ENCODE measurements at places on chromosomes 16 and 17.

- peak; percentile 44 for DNase-seq
Observed at GRCh38 chr16:30927789-30928378, 4.5 kb downstream of the FBXL19 start.

DNA sequence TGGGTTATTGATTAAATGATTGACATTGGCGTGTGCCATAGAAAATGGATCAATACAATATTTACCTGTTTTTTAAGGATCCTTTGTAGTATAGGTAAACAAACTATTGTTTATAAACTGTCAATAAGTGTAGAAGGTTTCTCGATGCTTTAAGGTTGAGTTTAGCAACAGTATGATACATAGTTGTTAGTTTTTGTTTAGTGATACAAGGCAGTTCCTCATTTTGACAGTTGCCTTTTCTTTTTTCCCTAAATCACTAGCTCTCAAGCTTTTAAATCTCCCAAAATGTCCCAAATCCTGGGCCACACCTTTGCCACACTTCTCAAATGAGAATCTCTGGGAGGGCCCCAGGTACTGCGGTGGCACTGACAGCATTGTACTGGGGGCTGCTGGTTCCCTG is 57.3 kb downstream of the EPN2 start:
- DNase-seq, result no peak

- peak; percentile 75 for DNase-seq
Observed at GRCh38 chr16:82263521-82264143, 93.6 kb upstream of the MPHOSPH6 start.

DNA sequence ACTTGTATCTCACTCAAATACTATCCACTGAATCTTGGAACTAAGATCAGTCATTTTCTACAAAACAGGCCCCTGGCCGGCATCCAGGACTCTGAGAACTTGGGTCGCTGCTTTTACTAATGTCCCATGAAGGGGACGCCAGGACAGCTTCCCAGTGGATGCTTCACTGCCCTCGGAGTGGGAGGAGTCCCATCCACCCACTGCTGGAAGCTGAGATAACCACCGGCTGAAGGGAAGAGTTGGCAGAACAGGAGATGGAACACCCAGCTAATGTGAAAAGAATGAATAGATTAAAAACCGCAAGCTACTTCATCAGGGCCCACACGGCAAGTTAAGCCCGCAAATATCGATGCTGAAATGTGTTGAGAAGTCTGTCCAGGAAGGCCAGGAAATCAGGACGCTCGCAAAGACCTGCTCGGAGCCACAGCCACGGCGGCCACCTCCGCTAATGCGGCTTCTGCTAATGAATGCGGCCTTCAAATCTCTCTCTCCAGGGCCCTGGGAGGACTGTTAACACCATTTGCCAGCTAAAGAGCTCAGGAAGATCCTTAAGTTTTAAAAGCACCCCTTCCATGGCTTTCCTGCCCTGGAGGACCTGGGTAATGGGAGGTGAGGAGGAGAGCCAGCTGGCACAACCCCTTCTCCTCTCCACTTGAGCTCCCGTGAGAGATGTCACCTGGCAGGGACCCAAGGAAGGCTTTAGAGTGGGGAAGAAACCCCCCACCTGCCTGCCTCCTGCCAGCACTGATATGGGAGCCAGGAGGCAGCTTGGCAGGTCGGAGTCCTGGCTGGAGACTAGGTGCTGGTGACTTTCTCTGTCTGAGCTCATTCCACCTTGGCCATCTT is 226.6 kb upstream of the RPL38 start:
- DNase-seq, result no peak

DNA sequence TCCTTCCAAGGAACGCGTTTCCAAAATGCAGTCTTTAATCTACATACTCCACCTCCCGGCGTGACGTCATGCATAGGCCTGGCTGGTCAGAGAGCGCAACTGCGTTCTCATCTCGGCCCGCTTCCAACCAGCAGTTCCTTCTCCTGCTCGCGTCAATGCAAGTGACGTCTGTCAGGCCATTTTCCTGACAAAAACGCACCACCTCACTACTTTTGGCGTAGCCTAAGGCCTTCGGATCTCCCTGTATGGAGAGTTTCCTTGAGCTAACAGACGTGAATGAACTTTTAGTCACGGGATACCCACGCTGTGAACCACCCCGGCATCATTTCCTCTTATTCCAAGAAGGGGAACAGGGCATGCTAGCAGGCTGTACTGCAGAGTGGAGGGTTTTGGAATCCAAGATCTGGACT is 25.0 kb downstream of the TEX14 start:
- no peak for DNase-seq

- no peak for DNase-seq
Observed at GRCh38 chr16:17939122-17939536, 397.4 kb downstream of the NPIPA8 start.

- DNase-seq, result no peak
Observed at GRCh38 chr17:78316115-78316866, 43.6 kb downstream of the SOCS3 start.

GRCh38 chr17:81349397-81350319 is 45.6 kb upstream of the BAHCC1 start:
- peak; percentile 60 for DNase-seq

- DNase-seq, result no peak
Observed at GRCh38 chr17:66576473-66576872, 258.4 kb upstream of the CACNG5 start.

GRCh38 chr17:75371981-75372380 is 33.5 kb downstream of the GRB2 start:
- no peak for DNase-seq

- no peak for DNase-seq
Observed at GRCh38 chr16:64346080-64346479, 775.8 kb downstream of the CDH11 start.

DNA sequence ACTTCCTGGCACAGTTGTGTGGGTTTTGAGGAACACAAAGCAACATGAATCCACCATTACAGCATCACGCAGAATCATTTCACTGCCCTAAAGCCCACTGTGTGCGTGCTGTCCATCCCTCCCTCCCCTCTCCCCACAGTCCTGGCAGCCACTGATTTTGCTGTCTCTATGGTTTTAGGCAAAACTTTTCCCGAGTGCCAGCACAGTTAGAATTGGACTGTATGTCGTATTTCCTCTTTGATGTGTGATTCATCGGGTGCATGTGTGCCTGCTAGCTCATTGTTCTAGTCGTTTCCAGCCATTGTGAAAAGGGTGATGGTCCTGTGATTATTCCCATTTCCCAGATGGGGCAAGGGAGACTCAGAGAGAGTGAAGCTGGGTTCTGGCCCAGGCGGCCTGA is 12.7 kb downstream of the KLHL36 start:
- no peak for DNase-seq

DNA sequence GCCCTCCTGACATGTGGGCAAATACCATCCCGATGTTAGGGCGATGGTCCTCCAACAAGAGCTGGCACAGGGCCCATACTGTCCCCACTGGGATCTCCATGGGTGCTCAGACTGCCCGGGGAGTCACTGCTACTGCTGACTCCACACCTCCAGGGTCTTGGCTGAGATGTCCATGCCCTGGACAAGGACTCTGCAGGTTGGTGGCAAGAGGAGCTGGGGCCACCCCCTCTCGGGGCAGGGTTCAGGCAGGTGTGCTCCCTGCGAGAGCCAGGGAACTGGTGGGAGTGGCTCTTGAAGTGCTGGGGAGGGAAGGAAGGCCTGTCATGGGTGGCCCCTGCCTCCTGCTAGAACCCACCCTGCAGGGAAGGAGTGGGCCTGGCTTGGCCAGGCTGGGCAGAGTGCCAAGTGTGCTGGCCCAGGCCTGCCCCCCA is 6.4 kb downstream of the CASKIN2 start:
- DNase-seq, result no peak

DNA sequence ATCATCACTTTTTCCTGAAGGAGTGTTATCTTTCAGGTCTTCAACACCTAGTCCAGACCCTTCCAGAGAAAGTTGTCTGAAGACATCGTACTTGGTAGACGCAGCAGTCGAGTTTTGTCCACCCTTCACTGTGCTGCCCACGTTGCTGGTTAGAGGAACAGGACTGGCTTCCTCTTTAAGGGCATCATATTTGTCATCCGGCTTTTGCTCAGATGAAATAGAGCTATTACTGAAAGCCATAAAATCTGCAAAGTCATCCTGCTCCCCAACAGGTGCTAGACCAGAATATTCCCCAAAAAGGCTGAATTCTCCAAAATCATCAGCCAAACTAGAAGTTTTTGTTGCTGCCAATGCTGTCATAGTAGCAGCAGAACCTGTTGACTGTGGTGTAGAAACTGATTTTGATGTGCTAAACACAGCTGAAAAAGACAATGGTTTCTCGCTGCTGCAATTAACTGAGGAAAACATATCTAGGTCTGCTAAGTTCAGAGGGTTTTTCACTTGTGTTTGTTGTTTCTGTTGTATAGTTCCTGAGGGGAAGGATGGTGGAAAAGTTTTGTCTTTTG is 55.7 kb downstream of the SYNRG start:
- no peak for DNase-seq

DNA sequence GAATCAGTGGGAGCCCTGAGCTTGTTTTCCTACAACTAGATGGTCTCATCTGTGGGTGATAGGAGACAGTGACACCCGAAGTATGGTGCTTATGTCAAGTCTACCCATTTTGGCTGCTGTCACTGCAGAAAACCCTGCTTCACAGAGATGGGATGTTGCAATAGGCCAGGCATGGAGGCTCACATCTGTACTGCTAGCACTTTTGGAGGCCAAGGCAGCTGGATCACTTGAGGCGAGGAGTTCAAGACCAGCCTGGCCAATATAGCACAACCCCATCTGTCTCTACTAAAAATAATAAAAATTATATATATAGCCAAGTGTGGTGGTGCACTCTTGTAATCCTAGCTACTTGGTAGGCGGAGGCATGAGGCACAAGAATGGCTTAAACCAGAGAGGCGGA is 2.3 kb upstream of the HERPUD1 start:
- DNase-seq, result no peak

GRCh38 chr16:9556949-9557665 is 465.7 kb downstream of the HAPSTR1 start:
- no peak for DNase-seq

- DNase-seq, result peak; percentile 94
Observed at GRCh38 chr16:67311607-67312488, 14.7 kb downstream of the KCTD19 start.

- DNase-seq, result no peak
Observed at GRCh38 chr17:46977750-46978488, 1.1 kb downstream of the RPRML start.

- DNase-seq, result no peak
Observed at GRCh38 chr16:19236561-19237209, 48.8 kb upstream of the CLEC19A start.

DNA sequence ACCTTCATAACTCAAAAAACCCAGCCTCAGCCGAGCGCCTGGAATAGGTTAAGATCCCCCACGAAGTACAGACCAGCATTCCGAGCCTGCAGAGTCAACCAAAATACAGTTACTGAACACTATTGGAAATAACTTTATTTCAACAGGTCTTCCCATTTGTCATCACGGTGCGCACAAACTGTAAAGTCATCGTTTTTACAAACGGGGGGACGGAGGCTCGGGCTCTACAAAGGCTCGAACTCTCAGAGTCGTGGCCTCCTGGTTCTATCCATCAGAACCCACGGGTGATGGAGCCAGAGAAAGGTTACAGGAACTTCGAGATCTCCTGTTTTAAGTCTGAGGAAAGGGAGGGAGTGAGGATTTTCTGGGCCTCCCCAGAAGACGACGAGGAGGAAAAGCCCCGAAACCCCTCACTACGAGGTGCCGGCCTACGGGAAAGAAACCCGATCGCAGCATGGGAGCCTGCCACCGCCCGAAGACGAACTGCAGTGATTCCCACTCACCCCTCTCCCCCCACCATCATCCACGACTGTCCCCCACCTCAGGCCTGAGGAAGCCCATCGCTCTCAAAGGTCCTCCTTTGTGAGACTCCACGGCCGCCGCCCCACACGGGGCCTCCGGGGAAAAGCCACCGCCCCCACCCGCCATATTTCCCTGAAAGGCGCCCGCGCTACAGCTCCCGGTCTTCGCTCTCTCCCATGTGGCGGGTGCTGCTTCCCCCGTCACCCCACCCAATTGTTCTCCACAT is 917 bp downstream of the YWHAE start:
- peak; percentile 41 for DNase-seq

- peak; percentile 39 for DNase-seq
Observed at GRCh38 chr17:57954397-57955182, 622 bp downstream of the CUEDC1 start.

DNA sequence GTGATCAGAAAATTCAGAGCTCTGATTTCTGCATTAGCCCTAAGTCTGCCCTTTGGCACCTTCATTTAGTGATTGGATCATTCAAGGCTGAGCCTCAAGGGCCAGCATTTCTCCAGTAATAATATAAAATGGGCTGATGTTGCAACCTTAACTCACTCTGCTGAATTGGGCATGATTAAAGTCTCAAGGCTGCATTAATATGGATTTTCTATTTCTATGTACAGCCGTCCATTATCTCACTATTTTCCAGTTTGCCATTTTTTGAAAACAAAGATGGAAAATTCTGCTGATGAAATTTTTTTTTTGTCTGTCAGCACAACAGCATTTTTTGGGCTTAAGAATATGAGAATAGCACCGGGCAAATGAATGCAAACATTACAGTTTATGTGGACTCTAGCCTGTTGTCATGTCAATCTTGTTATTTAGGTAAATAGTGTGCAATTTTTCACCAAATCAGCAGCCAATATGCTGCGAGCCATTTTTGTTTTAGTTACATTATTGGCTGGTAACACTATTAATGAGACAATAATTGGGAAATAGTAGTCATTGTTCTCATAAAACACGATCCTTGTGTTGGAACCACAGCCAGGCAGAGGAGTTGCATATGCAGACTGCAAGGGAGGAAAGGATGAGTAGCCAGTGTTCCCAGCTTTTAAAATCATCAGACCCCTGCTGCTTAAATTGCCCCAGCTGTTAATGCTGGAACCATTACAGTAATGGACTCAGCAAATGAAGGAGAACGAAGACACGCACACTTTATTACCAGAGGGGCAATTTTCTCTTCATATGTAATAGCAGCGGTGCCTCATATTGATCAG is 10.5 kb downstream of the FTO start:
- DNase-seq, result no peak

- peak; percentile 91 for DNase-seq
Observed at GRCh38 chr16:79658301-79659033, 57.9 kb upstream of the MAF start.

- no peak for DNase-seq
Observed at GRCh38 chr16:73186752-73187601, 139.0 kb upstream of the ZFHX3 start.

GRCh38 chr17:47905221-47905733 is 9.2 kb downstream of the SP2 start:
- peak; percentile 33 for DNase-seq

DNA sequence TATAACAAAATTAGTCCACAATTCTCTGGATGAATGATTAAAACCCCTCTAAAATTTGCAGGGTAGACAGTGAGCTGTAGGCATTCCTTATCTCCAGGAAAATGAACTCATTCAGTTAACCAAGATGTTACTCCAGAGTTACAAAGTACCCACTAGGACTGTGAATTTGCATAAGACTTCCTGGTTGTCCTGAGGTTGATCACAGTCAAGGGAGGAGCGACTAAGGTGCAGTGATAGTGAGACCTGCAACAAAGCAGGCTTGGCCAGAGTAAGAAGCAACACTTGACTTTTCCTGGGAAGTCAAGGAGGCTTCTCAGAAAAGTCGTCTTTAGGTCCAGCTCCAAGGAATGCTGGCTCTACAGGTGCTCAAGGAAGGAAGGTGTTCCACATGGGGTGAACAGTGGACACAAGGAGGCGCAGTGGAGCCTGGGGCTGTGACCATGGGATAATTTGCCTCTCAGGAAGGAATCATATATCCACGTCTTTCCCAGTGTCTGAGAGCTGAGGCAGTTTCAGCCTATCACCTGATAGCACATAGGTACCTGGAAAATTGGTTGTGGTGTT is 821.1 kb upstream of the EEF2KMT start:
- no peak for DNase-seq

Data from MCF 10A (cell line).